ENCODE measurements at places on chromosomes 5 and 9.

- DNase-seq, result no peak
Observed at GRCh38 chr5:67031692-67032091, 164.9 kb downstream of the CD180 start.

DNA sequence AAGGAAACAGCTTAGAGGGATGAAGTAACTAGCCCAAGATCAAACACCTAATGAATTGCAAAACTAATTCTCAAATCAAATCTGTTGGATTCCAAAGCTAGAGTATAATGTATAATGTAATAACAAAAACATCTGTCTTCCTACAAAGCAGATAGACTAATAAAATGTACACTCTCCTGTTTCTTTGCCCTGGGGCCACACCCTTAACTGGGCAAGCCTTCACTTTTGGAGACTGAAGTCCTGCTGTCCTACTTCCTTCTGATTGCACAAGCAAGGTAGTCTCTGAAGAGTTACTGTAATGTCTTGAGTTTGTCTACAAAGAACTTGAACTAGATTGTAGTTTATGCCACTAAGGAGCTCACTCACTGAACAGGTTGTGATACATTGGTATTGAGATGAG lies 2.5 kb downstream of the TTC1 start:
- no peak for DNase-seq

DNA sequence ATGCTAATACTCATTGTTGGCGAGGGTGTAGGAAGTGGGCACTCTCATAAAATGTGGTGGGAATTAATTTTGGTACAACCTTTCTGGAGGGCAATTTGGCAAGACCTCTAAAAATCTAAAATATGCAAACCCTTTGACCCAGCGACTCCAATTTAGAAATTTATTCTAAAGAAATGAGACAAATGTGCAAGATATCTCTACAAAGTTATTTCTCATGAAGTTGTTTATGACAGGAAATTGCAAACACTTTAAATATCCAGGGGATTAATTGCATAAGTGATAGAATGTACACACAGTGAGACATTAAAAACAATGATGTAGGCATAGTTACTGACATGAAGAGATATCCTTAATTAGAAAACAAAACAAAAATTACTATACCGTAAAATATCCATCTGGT lies 246.3 kb upstream of the MAP3K1 start:
- no peak for DNase-seq

DNA sequence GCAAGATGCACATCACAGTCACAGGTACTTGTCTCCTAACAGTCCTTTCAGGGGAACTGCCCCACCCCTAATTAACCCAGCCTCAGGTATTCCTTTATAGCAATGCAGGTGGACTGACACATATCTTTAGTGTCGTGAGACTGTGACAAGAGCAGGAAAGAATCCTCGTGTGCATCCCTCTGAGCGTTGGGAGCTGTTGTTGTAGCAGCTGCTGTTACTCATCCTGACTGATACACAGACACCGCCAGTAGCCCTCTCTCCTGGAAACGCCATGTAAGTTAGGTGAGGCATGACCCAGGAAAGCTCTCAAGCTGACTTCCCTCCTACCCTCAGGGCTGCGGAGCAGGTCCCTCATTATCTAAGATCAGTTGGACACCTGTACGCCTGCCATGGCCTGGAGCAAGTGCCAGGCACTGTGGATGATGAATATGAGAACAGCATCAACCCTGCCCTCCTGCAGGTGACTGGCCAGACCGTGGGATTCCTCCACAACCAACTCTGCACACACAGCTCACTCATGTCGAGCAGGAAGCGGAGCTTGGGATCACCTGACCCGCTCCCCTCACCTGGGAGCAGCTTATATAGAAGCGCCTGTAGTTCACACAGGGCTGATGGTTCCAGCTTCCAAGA lies 10.2 kb upstream of the LCN15 start:
- no peak for DNase-seq

- DNase-seq, result peak; percentile 54
Observed at GRCh38 chr9:107488375-107489143, 1.0 kb downstream of the KLF4 start.

DNA sequence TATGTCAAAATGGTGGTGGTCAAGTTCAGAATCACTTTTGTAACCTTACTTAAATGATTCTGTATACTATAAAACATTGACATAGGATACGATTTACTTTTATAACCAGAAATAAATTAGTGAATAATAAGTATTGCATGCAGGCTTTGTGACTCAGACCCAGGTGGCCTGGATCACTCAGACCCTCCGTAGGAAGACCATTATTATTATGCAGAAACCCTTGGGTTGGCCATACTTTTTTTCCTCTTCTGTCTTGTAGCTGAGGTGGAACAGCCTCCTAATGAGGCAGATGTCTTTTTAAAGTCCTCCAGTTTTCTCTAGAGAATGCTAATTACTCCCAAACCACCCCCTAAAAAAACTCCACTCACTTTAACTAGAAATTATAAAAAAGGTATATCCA lies 121.9 kb downstream of the LPAR1 start:
- no peak for DNase-seq

DNA sequence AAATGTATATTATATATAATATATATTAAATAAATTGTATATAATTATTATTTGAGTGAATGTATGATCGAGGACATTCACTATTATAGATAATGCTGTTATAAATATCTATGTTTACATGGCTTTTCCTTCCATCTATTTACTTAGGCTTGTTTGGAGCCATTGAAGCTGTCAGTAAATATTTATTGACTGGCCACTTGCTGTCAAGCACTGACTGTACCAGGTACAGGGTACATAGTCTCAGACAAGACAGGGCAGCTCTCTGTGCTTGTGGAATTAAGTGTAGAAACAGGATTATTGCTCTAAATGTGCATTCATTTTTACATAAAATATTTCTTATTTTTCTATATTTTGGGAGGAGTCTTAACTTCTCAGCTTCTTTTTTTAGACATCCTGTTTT lies 16.4 kb downstream of the FAXDC2 start:
- DNase-seq, result no peak

DNA sequence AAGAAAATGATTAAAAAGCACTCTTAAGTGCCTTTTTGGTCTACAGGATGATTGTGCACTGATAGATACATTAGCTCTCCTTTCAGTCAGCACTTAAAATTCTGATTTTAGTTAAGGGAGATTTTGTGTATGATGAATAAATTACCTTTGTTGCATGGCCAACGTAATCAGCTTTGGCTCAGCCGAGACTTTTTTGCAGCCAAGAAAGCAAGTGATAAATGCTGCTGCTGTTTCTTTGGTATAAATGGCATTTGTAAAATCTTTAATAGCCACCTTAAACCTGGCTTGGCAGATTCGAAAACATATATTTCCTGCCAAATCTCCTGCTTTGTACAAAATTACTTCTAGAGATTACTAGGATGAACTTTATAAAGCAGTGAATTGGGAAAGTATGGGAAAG lies 147.7 kb downstream of the DCP2 start:
- no peak for DNase-seq

DNA sequence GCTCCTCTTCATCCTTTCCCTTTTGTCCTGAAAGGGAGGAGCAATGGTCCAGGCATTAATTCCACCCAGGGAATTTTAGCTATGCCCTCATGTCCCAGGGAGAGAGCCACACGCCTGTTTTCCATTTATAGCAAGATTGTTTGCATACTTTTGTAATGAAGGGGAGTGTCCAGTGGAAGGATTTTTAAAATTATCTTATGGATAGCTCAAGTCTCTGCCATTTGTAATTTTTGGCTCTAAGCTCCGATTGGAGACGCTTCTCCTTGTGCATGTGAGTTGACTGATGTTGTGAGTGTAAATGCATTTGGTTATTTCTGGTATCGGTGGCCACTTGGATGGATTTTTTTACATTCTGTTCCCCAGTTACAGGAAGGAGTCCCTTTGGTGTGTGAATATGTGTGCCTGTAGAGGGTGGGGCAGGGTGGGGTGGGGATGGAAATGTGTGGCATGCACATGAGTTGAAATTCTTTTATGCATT lies 7.2 kb upstream of the RPL26L1 start:
- DNase-seq, result no peak

GRCh38 chr5:139312075-139312474 lies 18.5 kb downstream of the MATR3 start:
- peak; percentile 84 for DNase-seq

DNA sequence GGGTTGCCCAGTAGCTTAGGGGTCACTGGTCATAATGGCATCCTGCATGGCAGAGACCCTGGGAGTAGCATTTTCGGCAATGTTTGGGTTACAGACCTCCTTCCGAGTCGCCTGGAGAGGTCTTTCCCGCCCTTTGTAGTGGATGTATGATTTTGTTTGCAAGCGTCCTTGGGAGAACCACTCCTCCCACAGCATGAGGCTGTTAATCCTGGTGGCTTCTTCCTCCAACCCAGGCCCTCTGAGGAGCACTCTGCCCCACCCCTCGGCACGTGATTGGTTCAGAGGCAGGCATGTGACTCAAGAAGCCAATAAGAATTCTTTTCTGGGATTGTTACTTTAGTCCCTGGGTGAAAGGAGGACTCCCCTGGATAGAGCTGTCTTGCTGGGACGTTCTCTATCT lies 30.2 kb upstream of the GRHPR start:
- DNase-seq, result no peak

DNA sequence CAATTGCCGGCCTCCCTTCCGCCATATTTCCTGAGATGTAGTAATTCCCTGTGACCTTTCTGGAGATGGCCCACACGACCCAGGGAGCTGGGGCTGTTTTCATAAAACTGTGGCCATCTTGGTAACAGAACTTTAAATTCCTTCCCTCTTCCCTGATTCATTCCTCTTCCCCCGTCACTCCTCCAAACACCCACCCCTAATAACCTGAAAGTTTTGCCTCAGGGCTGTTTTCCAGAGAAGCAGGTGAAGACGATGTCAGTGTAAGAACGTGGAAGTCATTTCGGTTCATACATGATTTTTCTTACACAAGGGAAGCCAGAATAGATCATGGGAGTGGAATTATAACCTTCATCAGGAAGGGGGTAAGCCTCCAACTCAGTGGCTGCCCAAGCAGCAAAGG lies 40.6 kb upstream of the ANKH start:
- no peak for DNase-seq

DNA sequence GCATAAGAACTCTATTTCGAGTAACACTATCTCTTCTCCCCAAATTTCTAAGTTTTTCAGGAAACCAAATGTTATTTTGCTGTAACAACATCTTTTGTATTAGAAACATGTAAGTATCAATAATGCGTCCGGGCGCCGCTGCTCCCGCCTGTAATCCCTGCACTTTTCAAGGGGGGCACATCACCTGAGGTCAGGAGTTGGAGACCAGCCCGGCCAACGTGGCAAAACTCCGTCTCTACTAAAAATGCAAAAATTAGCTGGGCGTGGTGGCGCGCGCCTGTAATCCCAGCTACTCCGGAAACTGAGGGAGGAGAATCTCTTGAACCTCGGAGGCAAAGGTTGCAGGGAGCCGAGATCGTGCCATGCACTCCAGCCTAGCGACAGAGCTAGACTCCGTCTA lies 881.1 kb upstream of the NUDT12 start:
- no peak for DNase-seq

DNA sequence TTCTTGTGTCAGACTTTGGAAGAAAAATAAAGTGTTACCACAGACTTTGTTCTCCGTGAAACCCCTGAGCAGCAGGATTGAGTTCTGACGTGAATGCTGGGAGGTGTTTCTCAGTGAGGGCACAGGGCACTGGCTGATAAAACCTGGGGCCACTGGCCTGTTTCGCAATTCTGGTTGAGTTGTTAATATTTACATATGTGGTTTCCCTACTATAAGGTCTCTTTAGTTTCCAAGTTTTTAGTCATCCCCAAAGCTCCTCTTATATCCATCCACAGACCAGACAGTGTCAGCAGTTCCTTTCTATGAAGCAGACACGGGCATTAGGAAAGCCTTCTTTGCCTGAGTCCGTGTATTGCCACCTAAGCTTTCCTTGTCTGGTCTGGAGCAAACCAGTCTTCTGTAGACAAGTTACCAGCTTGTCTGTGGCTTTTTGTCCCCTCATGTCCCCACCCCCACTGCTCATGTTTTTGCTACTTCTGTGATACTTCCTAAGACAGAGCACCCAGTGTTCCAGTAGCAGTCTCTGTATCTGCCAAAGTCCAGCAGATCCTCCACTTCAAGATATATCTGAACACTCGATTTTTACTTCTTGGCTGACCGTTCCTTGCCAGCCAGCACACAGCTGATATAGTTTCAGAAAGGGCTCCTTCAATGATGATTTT lies 42.0 kb downstream of the ACO1 start:
- DNase-seq, result no peak

- no peak for DNase-seq
Observed at GRCh38 chr5:27275345-27275744, 237.0 kb upstream of the CDH9 start.

DNA sequence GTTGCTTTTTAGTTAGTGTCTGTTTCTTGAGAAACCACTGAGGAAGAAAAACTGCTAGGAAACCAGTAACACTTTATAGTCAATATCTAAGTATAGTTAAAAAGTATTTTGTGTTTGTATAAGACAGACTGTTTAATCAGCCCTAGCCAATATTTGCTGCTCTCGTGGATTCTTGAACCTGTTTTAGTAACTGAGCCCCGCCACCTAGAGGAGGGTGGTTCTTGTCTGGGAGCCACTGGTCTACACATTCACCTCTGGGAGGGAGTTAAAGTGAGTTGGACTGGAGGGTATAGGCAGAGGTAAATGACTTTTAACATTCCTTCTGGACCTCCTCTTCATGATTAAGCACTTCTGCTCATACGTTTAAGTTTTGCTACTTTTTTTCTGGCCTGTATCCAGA lies 117.2 kb downstream of the SPATA31D1 start:
- no peak for DNase-seq

DNA sequence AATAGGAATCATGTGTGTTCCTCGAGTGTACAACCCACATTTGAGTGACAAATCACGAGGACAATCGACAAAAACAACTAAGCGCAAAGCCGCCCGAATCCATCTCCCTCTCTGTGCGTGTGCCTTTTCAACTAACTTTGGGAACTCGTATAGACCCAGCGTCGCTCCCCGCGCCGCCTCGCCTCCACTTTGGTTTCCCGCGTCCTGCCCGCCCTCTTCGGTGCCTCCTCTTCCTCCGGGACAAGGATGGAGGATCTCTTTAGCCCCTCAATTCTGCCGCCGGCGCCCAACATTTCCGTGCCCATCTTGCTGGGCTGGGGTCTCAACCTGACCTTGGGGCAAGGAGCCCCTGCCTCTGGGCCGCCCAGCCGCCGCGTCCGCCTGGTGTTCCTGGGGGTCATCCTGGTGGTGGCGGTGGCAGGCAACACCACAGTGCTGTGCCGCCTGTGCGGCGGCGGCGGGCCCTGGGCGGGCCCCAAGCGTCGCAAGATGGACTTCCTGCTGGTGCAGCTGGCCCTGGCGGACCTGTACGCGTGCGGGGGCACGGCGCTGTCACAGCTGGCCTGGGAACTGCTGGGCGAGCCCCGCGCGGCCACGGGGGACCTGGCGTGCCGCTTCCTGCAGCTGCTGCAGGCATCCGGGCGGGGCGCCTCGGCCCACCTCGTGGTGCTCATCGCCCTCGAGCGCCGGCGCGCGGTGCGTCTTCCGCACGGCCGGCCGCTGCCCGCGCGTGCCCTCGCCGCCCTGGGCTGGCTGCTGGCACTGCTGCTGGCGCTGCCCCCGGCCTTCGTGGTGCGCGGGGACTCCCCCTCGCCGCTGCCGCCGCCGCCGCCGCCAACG lies at the start of gene GPR150:
Gene GPR150 (plus strand): TSS at position 58 of the 840 bp plus-strand sequence. CDS start 189 bp downstream, at position 247.
- DNase-seq, result peak; percentile 8

All from NCI-H2171 treated with DMSO at 0.1 percent for 48 hours (cell line).